ENCODE measurements at places on chromosomes 2 and 18.
A peak's percentile ranks its signal among the peaks of the same experiment; 100 is the strongest.

DNA sequence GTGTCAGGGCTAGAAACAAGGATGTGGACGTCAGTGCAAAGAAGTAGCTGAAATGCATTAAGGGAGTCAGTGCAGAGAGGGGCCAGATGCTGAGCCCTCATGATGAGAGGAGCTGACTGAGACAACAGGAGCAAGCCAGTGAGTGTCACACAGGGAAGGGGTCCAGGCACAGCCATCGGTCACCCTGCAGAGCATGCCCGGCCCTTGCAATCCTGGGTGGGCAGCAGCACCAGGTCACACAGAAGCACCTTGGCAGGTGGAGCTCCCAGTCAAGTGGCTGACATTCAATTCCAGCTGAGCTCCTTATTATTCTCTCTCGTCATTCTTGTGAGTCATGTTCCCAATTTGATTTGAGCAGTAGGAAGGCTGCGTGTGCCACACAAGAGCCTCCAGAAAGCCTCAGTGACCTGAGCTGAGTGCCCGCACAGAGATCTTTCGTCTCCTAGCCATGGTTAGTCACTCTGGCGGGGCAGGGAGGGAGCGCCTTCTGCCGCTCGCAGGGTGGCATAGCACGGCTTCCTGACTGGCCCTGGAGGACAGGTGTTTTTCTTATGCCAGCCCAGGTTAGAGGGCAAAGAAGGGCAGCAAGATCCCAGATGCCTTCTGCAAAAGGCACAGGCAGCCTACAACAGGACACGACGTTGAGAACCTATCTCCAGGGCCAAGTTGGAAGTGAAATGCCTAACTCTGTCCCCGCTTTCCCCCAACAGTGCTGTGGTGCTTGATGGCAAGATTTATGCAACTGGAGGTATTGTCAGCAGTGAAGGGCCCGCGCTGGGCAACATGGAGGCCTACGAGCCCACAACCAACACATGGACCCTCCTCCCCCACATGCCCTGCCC, 220.9 kb downstream of the ATAD2B start:
- DNase-seq: no peak

- DNase-seq: no peak
Measured at GRCh38 chr2:233563663-233564430, 2.7 kb downstream of the USP40 start.

DNA sequence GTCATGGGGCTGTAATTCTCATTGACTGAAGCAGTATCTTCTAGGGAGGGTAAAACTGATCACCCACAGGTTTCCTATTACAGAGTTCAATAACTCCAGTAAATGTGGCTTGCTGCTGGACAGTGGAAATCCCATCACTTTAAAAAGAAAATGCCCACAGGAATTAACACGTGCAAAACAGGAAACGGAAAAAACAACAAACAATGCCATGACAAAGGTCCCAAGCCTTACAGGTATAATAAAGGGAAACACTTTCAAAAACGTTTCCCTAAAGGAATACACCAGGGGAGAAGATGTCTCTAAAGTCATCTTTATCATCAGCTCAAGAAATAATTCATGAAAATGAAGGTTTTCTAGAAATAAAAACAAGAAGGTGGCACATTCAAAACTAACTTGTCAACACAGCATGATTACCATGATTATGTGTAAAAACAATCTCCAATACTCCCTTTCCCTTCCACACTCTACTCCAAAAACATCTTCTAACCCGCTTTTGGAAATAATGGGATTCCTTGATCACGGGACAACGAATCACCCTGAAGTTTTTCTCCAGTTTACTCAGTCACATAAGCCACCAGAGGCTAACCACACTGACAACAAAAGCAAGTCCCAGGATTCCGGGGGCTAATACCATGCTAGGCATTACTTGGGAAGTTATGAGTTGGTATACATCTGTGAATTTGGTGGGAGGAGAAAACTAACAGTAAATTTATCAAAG, 167.9 kb downstream of the TCF4 start:
- no peak for DNase-seq

- DNase-seq: no peak
Measured at GRCh38 chr18:64100116-64100922, 48.6 kb downstream of the LINC00305 start.

- no peak for DNase-seq
Measured at GRCh38 chr2:10413503-10413902, 34.6 kb downstream of the ODC1 start.

GRCh38 chr2:39994151-39994550, 215.1 kb upstream of the THUMPD2 start:
- DNase-seq: no peak

DNA sequence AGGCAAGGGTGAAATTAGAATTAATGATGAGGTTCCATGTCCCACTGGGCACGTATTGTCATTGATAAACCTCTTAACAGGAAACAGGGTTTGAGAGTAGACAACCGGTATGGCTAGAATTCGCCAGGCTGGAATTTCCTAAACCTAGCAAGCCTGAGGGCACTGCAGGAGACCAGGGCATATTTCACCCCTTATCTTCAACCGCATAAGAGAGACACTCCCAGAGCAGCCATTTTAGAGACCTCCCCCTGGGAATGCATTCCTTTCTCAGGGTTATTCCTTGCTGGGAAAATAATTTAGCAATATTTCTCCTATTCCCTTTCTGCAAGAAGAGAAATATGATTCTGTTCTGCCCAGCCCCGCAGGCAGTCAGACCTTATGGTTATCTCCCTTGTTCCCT, 334.6 kb upstream of the LYPD1 start:
- no peak for DNase-seq

DNA sequence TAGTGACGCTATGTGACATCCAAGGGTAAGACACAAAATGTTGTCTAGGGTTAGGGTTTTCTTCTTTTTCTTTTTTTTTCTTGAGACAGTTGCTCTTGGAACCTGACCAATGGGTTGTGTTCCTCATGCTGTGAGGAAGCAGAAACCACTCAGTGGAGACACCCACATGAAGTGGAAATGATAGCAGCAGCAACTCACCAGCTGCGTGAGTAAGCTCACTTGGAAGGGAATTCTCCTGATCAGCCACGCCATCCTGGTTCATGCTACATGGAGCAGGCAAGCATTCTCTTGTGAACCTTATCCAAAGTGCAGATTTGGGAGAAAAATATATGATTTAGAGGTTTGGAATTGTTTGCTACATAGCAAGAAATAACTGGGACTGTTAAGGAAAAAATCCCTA, 863.7 kb downstream of the EPHA4 start:
- DNase-seq: no peak

DNA sequence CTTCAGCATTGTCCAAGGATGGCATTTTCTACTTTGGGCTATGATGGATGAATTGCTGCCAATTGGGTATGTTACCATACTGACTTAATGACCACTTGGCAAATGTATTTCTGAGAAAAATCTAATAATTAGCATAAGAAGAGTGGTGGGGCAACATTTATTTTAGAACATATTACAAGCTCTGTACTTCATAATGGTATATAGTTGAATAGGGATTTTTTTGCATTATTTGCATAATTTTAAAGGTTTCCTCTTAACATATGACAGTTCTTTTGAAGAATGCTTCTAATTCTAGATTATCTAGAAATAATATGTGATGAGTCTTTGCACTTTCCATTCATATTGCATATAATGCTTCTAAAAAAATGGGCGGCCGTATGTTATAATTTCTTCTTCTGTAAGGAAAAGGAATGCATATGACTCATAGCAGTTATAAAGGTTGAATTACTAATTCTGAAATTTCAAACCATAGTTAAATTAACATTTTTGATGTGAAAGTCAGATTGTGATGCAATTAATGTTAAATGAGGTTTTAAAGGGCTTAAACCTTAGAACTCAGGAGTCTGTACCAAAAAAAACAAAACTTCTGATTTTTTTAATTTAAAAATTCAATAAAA, 1652.3 kb upstream of the SLC39A10 start:
- no peak for DNase-seq

GRCh38 chr18:54112356-54112755, 112.1 kb downstream of the MBD2 start:
- DNase-seq: no peak

GRCh38 chr2:74010087-74010541, 25.4 kb downstream of the TET3 start:
- no peak for DNase-seq

DNA sequence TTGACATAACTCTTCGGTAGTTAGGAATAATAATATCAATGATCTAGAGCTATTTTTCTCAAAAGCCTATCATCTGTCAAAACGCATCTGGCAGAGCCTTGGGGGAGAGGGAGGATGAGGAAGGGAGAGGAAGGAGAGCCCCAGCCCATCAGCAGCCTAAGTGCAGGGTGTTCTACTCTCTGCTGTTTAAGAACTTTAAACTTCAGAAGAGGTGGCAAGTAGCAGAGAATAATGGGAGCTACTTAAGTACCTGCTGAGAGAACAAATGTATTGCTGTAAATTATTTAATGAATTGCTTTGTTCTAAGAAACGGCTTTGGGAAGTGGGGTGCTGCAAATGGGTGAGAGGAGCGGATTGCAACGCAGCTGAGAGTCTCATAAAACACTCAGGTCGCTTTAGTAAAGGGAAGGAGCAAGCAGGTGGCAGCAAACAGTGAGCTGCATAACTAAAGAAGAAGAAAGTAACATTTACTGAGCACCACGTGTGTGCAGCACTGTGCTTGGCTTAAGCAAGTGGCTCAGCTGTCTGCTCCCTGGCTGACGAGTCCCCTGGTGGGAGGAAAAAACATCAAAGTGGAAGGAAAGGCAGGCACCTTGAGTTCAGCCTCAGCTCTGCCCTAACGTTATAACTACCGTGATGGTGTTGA, 26.3 kb upstream of the SH3RF3 start:
- peak; percentile 20 for DNase-seq

DNA sequence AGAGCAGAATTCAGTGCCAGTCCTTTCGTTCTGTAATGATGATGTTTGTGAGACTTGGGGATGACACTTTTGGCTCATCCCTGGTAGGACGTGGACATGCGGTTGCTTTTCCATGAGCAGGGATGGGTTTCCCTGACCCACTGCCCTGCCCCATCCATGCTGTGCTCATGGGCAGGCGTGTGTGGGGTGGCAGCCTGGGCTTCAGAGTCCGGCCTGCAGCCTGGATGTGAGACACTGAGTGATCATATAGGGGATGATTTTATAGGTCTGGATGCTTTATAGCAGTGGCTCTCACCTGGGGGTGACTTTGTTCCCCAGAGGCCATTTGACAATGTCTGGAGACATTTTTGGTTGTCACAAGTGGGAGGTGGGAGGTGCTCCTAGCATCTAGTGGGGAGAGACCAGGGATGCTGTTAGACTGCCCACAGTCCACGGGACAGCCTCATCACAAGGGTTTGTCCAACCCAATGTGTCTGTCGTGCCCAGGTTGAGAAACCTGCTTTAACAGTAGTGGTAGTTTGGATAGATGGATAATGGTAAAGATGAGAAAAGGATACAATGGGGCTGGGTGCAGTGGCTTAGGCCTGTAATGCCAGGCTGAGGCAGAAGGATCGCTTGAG, 38.9 kb downstream of the LDLRAD4 start:
- no peak for DNase-seq

DNA sequence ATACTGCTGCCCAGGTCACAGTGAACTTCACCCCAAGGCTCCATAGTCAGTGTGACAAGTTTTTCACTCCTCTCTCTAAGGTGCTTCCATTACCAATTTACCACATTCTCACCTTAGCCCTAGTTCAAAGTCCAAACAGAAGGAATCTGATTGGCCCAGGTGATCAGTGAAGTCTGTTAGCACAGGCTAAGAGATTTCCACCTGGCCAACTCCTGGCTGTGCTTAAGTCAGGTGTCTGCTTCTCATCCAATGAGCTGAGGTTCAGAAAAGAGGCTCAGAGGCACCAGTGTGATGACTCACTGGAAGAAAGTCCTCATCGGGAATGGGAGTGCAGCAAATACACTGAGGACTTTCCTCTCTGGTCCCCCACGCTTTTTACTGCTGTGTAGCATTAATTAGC, 164.4 kb upstream of the MGAT5 start:
- DNase-seq: no peak

GRCh38 chr18:26806224-26806623, 59.3 kb downstream of the AQP4 start:
- no peak for DNase-seq

DNA sequence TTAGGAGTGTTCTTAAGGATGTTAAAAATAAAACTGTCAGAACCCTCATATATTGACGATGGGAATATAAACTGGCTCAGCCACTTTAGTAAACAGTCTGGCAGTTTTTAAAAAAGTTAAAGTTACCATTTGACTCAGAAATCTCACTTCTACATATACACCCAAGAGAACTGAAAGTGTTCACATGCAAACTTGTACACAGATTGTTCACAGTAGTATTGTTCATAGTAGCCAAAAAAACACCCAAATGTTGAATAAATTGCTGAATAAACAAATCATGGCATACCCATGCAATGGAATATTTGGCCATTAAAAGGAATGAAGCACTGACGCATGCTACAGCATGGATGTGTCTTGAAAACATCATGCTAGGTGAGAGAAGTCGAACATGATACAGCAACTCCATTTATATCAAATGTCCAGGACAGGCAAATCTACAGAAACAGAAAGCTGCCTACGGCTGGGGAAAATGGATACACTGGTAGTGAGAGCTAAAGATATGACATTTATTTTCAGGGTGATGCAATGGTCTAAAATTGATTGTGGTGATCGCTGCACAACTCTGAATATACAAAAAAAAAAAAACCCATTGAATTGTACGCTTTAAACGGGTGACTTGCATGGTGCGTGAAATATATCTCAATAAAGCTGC, 10.1 kb downstream of the RPL31 start:
- no peak for DNase-seq

GRCh38 chr2:95025406-95026319, at the start of gene MAL:
TSS of gene MAL (plus strand) at chr2:95025708. CDS start at chr2:95025793, 85 bp downstream.
- DNase-seq: peak; percentile 71

GRCh38 chr2:7744827-7745226, 827.6 kb downstream of the RNF144A start:
- DNase-seq: peak; percentile 23

- DNase-seq: no peak
Measured at GRCh38 chr18:9550429-9550828, 63.9 kb downstream of the PPP4R1 start.

GRCh38 chr18:44213293-44213692, 467.4 kb upstream of the SETBP1 start:
- no peak for DNase-seq

DNA sequence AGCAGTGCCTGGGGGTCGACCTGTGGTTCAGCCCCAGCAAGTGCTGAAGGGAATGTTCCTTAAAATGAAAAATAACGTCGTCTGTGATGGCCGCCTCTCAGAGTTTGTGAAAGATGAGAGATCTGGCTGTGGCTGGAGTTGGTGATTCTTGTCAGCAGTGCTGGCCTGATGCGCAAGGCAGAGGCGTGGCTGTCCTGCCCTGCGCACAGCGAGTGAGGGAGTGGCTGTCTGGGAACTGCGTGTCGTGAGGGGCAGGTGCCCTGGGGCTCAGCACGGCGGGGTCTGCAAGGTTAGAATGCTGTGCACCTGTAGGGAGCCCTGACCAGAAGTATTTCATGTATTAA, 8.8 kb downstream of the NFATC1 start:
- no peak for DNase-seq

- no peak for DNase-seq
Measured at GRCh38 chr2:145287736-145288135, 767.8 kb upstream of the ZEB2 start.

GRCh38 chr2:36473230-36473629, 117.7 kb downstream of the CRIM1 start:
- no peak for DNase-seq
